GM06990 (cell line): ENCODE measurements at places on chromosomes 6 and 20.

DNA sequence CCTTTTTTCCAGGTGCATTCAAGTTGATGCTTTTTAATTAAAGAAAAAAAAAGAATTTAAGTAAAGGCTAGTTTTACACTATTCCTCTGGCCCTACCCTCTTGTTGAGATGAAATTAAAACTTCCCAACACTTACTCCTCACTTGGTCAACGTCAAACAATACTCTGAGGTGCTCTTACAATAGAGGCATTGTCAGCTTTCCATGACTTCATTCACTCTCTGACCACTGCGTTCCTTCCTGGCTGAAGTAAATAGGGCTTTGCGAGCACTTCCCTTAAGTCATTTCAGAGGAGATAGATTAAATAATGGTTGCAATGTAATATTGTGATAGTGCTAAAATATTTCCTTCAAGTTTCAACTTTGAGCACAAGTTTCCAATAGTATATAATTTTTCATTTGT lies 229.8 kb upstream of the CEP162 start:
- DNase-seq = no peak

DNA sequence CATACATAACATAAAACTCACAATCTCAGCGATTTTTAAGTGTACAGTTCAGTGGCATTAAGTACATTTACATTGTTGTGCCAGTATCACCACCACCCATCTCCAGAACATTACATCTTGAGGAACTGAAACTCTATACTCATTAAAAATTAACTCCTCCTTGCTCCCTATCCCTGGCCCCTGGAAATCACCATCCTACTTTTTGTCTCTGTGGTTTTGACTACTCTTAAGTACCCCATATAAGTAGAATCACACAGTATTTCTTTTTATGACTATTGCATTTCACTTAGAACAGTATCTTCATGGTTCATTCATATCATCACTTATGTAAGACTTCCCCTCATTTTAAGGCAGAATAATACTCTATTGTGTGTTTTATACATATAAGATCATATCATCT lies 1108.1 kb downstream of the GRIK2 start:
- no peak for DNase-seq

DNA sequence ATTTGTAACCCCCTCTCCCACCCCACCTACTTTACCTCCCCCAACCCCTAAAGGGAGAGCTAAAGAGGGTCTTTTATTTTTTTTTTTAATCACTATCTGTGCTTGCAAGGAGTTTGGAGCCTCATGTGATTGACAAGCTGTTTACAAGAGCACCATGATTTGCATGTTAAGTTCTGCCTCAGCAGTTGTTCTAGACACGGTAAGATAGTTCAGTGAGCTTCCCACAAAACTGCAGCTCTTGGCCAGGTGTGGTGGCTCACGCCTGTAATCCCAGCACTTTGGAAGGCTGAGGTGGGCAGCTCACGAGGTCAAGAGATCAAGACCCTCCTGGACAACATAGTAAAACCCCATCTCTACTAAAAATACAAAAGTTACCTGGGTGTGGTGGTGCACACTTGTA lies 5.0 kb upstream of the PXDC1 start:
- no peak for DNase-seq

GRCh38 chr6:130574146-130574545 lies 208.3 kb downstream of the TMEM200A start:
- no peak for DNase-seq

- DNase-seq = no peak
Observed at GRCh38 chr20:62252342-62252966, 14.1 kb downstream of the OSBPL2 start.

DNA sequence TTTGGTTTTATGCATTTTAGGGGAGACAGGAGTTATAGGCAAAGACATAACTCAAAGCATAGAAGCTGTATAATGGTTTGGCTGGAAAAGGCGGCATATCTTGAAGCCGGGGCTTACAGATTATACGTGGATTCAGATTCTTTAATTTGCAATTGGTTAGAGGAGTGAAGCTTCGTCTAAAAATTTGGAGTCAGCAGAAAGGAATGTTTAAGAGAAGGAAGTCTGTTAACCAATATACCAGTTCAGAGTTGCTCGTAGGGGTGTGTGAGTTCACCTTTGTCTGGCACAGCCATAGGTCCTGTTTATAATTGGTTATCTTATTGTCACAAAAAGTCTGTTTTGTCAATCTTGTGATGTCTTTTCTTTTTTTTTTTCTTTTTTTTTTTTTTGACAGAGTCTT lies 8.9 kb downstream of the ARHGAP40 start:
- DNase-seq = no peak

DNA sequence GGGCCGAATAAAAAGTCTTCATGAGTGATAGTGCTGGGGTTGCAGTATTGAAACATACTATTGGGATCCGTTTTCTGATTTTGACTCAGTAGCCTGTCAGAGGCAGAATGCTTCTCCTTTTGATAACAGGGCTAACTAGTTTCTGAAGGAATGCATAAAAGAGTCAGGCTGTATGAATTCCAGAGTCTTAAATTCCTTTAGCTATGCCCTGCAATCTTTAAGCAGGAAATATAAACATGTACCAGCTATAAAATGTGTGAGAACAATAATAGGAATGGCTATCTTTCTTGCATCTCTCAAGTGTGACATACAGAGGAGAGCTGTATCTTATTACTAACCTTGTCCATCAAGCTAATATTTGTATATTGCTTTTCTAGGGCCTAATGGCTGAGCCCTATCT lies 917.1 kb downstream of the KIF16B start:
- DNase-seq = no peak

- DNase-seq = no peak
Observed at GRCh38 chr20:19367591-19367990, 155.1 kb downstream of the SLC24A3 start.

DNA sequence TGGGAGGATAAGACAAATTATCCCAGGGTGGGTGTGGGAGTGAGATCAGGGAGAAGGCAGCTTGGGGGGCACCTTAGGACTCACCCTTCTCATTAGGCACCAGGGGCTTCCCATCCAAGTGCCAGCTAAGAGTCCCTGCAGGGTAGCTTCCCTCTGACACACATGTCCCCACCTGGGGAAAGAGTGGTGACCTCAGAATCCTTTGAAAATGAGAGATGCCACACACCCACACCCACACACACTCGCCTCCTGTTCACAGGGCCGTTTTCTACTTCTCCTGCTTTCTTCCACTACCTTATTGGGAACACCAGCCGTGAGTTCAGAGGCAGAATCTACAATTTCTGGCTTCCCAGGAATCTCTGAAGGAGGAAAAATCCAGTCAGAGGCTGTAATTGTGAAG lies 1.0 kb downstream of the AGER start:
- DNase-seq = no peak

DNA sequence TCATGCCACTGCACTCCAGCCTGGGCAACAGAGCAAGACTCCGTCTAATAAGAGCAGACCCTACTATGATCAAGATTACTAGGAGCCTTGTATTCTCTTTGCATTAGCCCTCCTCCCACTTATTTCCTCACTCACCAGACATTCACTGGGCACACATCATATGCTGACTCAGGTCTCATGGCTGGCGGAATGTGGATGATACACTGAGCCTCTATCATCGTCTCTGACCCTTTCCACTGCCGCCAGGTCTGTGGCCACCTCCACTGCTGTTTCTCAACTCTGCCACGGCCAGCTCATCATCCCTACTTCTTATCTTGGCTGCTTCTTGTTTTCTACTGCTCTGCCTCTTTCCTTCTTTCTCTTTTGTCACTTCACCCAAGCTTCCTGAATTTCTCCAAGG lies 161.0 kb downstream of the BACH2 start:
- DNase-seq = no peak

DNA sequence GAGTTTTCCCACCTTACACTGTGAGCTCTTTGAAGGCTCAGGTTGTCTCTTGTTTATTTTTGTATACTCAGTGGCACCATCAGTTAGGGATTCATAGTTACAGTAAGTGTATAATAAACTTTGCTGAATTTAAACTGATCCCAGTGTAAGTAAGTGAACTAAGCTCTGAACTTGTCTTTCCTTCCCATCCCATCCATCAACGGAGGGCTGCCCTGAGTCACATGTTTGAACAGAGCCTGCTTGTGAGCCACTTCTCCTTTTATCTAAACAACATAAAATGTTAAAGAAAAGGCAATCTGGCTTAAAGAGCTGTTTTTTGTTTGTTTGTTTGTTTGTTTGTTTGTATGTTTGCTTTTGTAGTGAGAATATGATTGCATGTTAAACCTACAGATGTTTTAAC lies 185.7 kb upstream of the MARCKS start:
- DNase-seq = no peak

GRCh38 chr6:148750838-148751792 lies 4.3 kb downstream of the UST start:
- DNase-seq = no peak

DNA sequence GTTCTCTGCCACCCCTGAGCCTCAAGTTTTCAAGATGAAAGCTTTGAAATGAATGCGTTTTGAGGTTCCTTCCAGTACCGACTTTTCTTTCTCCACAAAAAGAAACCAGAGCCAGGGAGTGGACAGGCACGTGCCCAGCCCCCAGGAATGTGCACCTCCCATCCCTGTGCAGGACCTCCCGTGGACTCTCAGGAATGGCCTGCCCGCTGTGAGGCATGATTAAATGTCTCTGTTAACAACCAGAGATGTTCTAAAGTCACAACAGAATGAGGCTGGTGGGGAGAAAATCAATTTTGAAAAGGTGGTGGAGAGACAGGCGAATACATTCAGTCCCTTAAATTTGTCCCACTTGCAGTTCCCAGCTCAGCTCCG lies 1.5 kb downstream of the TGM3 start:
- DNase-seq = no peak

GRCh38 chr20:23125625-23126191 lies 39.6 kb upstream of the CD93 start:
- DNase-seq = no peak

DNA sequence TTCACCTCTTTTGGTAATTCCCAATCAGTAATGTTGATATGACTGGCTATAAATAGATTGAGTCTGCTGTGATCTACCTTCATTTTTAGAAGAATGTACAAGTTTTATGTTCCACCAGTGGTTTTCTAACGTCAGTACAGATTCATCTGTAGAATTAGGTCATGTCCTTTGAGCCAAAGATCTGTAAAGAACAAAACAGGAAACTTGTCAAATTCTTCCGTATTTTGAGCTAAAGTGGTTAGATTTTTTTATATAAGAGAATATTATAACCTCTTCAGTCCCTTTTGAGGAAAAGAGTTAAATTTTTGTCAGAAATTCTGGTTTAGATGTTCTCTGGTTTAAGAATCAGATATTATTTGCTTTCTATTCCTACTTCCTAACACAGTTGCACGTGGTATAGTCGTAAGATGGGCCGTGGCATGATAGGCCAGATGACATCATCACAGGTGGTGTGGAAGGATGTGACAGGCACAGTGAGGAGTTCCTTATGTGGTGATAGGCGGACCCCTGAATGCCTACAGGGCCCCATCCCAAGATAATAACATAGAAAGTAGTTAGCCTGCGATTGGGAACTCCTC lies 62.3 kb downstream of the SNX9 start:
- peak; percentile 32 for DNase-seq

- DNase-seq = no peak
Observed at GRCh38 chr6:20370393-20370792, 31.3 kb upstream of the E2F3 start.

DNA sequence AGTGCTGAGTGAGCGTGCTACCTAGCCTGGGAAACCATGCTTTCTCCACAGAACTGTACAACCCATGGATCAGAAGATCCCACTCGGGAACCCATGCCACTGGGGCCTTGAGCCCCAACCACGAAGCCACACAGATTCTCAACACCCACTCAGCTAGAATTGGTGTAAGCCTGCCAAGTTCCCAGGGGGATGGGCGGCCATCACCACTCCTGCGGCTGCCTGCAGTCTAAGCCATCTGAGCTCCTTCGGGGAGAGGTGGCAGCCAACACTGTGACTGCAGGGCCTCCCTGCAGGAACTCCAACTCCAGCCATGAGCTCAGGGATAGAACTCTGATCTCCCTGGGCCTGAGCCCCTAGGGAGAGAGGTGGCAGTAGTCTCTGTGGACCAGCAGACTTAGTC lies 33.6 kb upstream of the SENP6 start:
- DNase-seq = no peak

DNA sequence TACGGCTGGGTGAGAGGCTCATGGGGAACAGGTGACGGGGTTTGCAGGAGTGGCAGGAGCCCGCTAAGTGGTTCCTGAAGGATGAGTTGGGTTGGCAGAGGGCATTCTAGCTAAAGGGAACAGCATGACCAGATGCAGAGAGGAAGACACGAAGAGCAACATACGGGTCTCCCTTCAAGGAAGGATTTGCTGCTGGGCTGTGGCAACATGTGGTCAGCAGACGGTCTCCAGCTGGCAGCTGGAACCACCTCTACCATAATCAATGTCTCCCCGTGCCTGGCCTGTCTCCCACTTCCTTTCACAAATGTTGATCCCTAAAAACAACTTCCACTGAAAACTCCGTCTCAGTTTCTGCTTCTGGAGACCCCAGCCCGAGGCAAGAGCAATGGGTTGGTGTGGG lies 80.6 kb upstream of the SULF2 start:
- no peak for DNase-seq

- peak; percentile 82 for DNase-seq
Observed at GRCh38 chr6:151757506-151757955, 50.0 kb upstream of the ESR1 start.

DNA sequence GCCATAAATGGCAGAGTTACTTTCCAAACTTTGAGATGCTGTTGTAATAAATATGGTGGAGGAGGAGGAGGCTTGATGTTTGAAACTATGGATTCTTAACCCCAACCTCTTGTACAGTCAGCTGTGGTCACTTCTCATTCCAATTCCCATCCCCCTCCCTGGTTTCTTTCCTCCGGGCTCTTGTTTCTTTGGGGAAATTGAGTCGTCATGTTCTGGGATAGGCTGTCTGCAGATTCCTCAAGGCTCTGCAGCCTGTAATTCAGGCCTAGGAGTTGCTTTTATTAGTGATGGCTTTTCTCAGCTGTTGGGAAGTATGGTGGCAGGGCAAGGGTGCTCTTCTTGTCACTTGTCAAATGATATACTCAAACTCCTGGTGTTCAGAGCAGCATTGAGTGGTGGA lies 2.6 kb downstream of the PTK7 start:
- DNase-seq = no peak

- no peak for DNase-seq
Observed at GRCh38 chr20:36856691-36857635, 19.0 kb upstream of the TLDC2 start.

- no peak for DNase-seq
Observed at GRCh38 chr6:160131636-160132296, 10.2 kb downstream of the SLC22A1 start.

- no peak for DNase-seq
Observed at GRCh38 chr6:20653085-20653479, 118.8 kb downstream of the CDKAL1 start.

GRCh38 chr6:46437671-46438221 lies 53.5 kb downstream of the RCAN2 start:
- DNase-seq = no peak

DNA sequence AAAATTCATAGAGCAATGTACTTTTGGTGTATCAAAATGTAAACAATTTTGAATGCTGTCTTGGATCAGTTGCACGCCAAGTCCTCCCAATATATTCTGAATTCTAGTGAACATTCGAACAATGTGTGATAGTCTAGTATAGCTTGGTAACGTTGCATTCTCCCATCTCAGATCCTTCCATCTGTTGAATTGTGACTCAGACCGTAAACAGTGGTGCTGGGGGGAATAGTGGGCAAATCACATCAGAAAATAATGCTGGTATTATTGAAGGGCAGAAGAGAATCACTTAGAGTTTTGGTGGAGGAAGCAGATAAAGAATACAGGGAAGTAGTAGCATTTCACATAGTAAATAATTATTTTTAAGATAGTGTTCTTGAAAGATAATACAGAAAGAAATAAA lies 45.7 kb upstream of the PBOV1 start:
- DNase-seq = no peak

GRCh38 chr6:37936906-37937305 lies 117.4 kb downstream of the ZFAND3 start:
- no peak for DNase-seq
